ENCODE measurements at places on chromosomes 1 and 21.

- DNase-seq, result no peak
Observed at GRCh38 chr1:116465845-116466685, 93.0 kb downstream of the ATP1A1 start.

DNA sequence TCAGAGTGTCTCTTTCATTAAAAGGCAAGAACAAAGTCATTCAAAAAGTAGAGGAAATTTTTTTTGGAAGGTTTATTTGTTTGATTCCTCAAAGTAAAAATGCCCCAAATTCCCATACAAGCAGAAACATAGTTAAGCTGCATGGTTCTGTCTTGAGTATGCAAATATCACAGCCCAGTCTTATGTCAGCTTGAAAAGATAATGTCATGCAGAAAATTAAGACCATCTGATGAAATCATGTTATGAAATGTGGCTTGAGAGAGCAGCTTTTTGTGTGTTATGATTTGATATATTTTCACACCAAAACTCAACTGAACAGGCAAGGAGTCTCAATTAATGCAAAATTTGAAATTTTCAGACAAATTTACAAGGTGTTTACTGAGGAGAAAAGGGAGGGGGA, 411.0 kb downstream of the LMO4 start:
- DNase-seq, result no peak

DNA sequence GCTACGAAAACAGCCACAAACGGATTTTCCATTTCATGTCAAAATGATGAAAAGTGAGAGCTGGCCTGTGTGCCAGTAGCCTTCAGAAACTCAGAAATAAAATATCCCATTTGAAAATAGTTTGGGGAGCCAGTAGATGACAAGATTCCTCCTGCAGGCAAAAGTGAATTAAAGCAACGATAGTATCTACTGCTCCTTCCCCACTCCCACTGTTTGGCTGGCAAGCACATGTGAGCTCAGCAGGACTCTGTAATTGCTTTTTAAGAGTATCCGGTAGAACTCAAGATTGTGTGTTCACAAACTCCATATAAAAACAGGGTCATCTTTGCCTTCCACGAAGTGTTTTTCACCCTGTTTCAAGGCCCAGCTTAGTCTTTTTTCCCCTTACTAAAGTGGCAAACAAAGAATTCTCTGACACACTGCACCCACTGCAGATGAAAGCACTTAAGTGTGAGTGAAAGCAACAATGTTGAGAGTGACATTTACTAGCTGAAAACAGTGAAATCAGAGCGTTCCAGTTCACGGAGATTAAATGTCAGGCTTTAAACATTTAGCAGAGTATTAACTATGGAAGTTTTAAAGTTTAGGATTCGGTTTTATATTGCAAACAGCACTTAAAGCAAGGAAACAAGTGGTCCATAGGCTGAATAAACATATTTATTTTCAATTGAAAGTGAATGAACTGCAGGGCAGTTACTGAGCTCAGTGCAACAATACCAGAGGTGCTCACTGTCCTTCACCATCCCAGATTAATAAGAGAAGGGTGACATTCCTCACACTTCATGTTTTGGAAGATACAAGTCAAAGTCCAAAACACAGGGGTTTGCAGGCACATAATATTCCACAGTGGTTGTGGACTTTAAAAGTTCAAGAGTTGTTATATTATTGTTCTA, 70.0 kb downstream of the ALG14 start:
- no peak for DNase-seq

GRCh38 chr1:46508757-46509156, 19.1 kb downstream of the DMBX1 start:
- DNase-seq, result no peak

DNA sequence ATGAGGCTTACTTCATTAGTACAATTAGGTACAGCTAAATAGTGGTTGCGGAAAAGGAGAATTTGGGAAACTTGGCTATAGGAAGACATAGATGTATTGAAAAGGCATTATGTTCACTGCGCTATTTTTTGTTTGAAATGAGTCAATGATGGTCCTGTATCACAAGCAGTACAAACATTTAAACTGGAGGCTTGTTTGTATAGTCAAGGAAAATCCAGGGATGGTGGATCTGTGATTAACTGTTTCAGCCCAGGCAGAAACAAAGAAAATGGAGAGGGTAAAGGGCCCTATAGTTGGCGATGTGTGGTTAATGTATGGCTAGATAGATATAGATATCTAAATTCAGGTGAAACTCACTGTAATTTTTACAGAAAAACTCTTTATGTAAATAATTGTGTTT, 79.9 kb downstream of the CLIC4 start:
- DNase-seq, result no peak

DNA sequence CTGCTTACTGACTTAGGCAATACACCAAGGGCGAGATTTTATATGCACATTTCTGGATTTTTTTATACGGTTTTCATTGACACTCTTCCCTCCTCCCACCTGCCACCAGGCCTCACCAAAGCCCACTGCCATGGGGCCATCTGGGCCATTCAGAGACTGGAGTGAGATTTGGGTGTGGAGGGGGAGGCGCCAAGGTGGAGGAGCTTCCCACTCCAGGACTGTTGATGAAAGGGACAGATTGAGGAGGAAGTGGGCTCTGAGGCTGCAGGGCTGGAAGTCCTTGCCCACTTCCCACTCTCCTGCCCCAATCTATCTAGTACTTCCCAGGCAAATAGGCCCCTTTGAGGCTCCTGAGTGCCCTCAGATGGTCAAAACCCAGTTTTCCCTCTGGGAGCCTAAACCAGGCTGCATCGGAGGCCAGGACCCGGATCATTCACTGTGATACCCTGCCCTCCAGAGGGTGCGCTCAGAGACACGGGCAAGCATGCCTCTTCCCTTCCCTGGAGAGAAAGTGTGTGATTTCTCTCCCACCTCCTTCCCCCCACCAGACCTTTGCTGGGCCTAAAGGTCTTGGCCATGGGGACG, 57.9 kb downstream of the LACTBL1 start:
- DNase-seq, result no peak

GRCh38 chr1:233561708-233562426, 52.0 kb upstream of the KCNK1 start:
- DNase-seq, result no peak

DNA sequence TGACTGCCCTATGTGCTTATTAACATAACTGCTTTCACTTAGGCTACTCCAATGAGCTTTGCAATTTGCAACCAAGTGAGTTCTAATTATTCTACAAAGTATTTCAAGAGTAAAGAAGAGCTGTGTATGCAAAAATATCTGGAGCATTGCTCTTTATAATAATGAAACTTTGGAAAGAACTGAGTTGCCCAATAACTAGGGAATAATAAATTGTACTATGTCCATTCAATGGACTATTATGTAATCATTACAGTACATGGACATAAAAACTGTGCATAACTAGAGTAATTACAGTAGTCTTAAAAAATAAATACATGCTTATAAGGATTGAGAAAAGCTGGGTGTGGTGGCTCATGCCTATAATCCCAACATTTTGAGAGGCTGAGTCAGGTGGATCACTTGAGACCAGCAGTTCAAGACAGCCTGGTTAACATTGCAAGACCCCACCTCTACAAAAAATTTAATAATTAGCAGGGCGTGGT, 70.3 kb upstream of the JAK1 start:
- no peak for DNase-seq

DNA sequence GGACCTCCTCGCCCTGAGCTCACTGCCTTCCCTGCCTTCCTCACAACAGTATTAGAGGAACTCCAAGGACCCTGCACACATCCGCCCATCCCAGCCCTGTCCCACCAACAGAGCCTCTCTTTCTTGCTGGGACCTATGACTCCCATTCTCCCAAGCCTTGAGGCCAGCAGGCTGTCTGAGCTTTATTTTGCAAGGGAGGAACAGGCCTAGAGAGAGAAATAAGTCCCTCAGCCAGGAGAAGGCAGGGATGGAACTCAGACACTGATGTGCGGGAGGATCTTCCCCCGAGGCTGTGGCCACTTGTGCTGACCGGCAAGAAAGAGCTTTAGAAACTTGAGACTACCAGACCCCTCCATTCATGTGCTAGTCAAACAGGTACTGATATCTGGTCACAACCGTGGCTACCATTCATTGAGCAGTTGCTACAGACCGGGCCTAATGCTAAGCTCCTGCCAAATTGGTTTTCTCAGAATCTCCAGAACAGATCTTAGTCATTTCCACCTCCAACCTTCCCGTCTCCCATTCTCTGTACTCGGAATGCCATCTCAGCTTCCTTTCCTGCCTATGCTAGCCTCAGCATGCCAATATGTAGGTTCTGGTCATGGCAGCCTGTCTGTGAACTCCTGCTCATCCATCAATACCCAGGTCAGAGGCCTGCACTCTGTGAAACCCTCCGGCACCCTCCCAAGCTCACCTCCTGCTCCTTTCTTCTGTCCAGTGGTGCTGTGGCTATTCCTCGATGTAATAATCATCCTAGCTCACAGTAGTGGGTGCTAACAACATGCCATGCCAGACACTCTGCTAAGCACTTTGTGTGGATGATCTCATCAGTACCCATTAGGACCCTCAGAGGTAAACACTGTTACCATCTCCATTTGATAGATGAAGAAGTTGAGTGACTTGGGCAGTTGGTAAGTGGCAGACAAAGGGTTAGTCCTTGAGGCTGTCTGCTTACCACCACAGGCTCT, 3.8 kb downstream of the TMEM54 start:
- DNase-seq, result no peak

DNA sequence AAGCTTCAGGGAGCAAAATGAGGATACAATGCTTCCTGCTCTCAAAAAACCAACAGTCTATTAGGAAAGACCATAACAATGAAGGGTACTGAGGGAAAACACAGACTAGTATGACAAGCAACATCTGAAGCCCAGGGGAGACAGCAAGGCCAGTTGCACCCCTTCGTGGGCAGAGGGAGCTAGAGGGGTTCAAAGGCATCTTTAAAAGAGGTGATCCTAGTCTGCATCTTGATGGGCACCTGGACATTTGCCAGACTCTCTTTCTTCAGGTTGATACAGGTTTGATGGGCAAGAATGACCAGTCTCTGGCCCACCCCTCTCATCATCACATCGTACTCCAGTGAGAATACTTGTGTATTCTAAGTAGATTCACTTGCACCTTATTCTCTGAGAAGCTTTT, 177.7 kb downstream of the VAV3 start:
- DNase-seq, result no peak

- peak; percentile 25 for DNase-seq
Observed at GRCh38 chr1:12232221-12232620, 2.4 kb downstream of the VPS13D start.

GRCh38 chr1:156090138-156090839, 8.0 kb upstream of the MEX3A start:
- DNase-seq, result no peak

- DNase-seq, result no peak
Observed at GRCh38 chr1:170686291-170686690, 22.4 kb downstream of the PRRX1 start.

- DNase-seq, result no peak
Observed at GRCh38 chr1:118364882-118365281, 179.9 kb upstream of the SPAG17 start.

DNA sequence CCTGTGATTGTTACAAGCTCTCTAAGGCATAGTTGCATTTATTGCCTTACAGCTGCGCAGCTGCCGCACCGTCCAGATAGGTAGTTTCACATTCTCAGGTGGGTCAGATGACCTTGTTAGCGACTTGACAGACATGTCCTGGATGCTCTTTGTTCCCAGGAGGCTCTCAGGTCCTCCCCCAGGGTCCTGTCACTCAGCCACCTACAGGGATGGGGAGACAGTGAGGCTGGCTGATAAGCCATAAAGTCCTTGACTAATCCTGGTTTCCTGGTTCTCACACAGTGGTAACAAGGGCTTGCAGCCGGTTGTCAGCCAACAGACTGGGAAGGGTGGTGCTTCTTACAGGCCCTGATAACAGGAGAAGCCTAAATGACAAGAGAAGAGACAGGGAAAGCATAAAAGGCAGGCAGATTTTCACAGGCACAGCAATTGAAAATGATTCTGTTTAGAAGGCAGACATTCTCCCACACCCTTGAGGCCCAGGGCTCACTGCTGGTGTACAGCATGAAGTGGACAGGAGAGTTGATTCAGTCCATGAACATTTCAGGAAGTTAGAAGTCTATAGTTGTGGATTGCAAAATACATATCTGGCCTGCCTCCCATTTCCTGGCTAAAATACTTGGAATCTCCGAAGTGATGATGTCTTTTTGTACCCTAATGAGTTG, 2.9 kb downstream of the ARF1 start:
- DNase-seq, result peak; percentile 50

Measured in transverse colon (tissue), 4 donors.